ENCODE measurements at places on chromosomes 2 and 18. TPM values are rescaled to one million over a fixed set of nuclear protein-coding genes. Genes with fewer than 3 reads are reported as not detected.
A peak's percentile ranks its signal among the peaks of the same experiment; 100 is the strongest.

GRCh38 chr2:241865957-241866789 lies 3.4 kb upstream of the RTP5 start:
- no peak overlapping the region for H3K27ac ChIP-seq
- no peak overlapping the region for H3K4me3 ChIP-seq
- peaks cover 10% of the 10 kb centered on the region for H3K27me3 ChIP-seq
- peaks cover 77% of the 10 kb centered on the region for H3K4me1 ChIP-seq
- no peaks in the 10 kb centered on the region for H3K36me3 ChIP-seq

DNA sequence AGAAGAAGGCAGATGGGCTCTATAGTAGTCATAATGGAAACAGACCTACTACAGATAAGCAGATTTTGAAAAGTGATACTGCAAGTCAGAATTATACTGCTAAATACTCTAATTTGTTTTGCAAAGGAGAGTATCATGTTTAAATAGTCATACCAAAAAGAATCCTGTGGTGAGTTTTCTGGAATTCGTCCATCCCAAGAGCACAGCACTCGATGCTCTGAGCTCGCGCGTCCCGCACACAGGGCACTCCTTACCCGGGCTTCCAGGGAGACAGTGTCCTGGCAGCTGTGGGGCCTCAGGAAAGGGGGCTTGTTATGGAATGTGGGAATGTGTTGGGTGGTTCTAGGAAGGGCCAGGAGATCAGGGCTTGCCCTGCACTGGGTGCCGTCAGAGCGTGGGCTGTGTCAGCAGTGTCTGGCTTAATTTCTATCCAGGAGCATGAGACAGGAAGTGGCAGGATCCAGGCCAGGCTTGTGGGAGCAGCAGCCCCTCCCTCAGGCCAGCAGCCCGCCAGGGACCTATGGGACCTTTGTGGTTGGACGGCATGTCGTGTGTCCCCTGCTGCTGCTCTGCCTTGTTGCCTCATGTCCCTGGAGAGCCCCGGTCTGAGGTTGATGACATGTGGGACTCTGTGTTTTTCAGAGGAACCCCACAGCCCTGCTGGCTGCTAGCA lies 193.2 kb upstream of the TPO start:
- DNase-seq, result no peak
- H3K27me3 ChIP-seq, result no peaks in the 10 kb centered on the region
- H3K4me3 ChIP-seq, result no peak overlapping the region
- no peak overlapping the region for H3K27ac ChIP-seq
- H3K36me3 ChIP-seq, result no peaks in the 10 kb centered on the region
- H3K4me1 ChIP-seq, result peaks cover 17% of the 10 kb centered on the region

DNA sequence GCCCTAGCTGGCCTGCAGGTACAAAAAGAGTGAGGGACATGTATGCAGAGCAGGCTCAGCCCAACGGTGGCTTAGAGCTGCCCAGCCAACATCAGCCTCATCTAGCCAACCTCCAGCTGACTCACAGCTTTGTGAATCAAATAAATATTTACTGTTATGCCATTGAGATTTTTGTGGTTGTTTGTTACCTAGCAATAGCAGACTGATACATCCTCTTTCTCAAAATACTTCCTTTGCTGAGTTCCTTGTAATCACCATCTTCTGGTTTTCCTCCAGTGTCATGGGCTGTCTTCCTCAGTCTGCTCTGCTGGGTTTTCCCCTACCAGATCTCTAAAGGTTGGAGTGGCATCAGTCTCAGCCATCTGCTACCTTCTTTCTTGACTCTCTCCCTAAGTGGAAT lies 126.6 kb upstream of the SLC1A4 start:
- no peaks in the 10 kb centered on the region for H3K27me3 ChIP-seq
- DNase-seq, result no peak
- H3K36me3 ChIP-seq, result no peaks in the 10 kb centered on the region
- H3K27ac ChIP-seq, result peak overlapping the region; percentile 95
- peaks cover 78% of the 10 kb centered on the region for H3K4me1 ChIP-seq

DNA sequence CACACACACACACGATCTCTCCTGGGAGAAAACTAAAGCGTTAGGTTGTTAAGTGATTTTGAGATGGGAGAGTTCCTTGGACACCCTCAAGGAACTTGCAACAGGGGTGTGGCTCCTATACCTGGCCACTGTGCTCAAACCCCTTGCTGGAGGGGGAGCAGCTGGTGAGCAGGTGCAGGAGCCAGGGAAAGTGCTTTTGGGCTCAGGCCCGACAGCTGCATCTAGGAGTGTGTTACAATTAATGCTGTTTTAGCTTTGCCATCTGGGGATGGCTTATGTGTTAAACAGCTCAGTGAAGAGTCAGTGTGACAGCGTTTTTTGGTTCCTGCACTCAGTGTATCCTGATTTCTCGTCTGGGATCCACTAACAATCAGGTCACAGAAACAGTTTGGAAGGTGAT lies 510.8 kb downstream of the TRIB2 start:
- H3K36me3 ChIP-seq, result no peaks in the 10 kb centered on the region
- no peak overlapping the region for H3K4me3 ChIP-seq
- H3K27ac ChIP-seq, result no peak overlapping the region
- no peaks in the 10 kb centered on the region for H3K4me1 ChIP-seq
- H3K27me3 ChIP-seq, result no peaks in the 10 kb centered on the region

- no peak for DNase-seq
- no peaks in the 10 kb centered on the region for H3K36me3 ChIP-seq
- H3K4me1 ChIP-seq, result no peaks in the 10 kb centered on the region
Measured at GRCh38 chr18:10928772-10929373, 220.5 kb downstream of the PIEZO2 start.

DNA sequence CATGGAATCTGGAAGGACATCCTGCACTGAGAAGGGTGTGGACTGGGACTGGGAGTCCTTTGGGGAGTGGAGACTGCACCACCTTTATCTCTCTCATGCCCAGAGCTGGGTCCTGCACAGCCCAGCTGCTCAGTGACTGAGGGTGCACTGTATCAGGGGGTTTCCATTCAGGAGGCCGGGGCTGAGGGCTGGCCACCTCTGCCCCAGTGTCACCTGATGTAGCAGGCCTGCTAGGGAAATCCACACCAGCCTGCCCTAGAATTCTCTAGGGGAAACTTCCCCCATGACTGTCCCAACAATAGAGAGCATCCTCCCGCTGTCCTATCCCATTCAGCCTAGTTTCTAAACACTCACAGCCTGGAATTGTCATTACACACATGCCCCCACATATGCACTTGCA lies 116.7 kb downstream of the CTIF start:
- no peak for DNase-seq
- H3K4me3 ChIP-seq, result no peak overlapping the region
- no peaks in the 10 kb centered on the region for H3K36me3 ChIP-seq
- no peak overlapping the region for H3K27ac ChIP-seq
- no peaks in the 10 kb centered on the region for H3K27me3 ChIP-seq

- no peak for DNase-seq
- no peaks in the 10 kb centered on the region for H3K4me1 ChIP-seq
- H3K4me3 ChIP-seq, result no peak overlapping the region
- no peak overlapping the region for H3K27ac ChIP-seq
Measured at GRCh38 chr2:96931466-96931865, 54.9 kb downstream of the FAM178B start.

CASP8 gene
- total RNA-seq, result 100 TPM

ALPI gene
- total RNA-seq, result not detected

Data from spleen (tissue), 13 donors.